Smooth muscle cell of the pulmonary artery (primary cell): ENCODE measurements at places on chromosomes 6 and 20. TPM values are rescaled to one million over a fixed set of nuclear protein-coding genes. Genes with fewer than 3 reads are reported as not detected.

Gene C4A
- 9.4 and 12.3 TPM in 2 replicates for total RNA-seq

Gene RHAG
- not detected in 2 replicates for total RNA-seq

Gene GTSF1L
- not detected in 2 replicates for total RNA-seq

Gene SLC23A2
- 17.0 and 27.4 TPM in 2 replicates for total RNA-seq

Gene RAB32
- total RNA-seq, result 70.8 and 89.8 TPM in 2 replicates

Gene LY6G6D
- total RNA-seq, result not detected in 2 replicates

Gene EIF2S2
- total RNA-seq, result 94.5 and 97.0 TPM in 2 replicates

Gene PDE7B
- 33.7 and 53.1 TPM in 2 replicates for total RNA-seq

Gene SPATA25
- total RNA-seq, result 0.65 and 2.0 TPM in 2 replicates

Gene FOXQ1
- 0.03 TPM in 1 of 2 replicates, not detected in the other for total RNA-seq

Gene ZFP64
- 17.5 and 25.3 TPM in 2 replicates for total RNA-seq

Gene PRND
- total RNA-seq, result not detected in 2 replicates

Gene FNDC11
- 0.46 and 0.50 TPM in 2 replicates for total RNA-seq

Gene SRMS
- total RNA-seq, result not detected in 2 replicates

Gene B4GALT5
- 19.1 and 34.2 TPM in 2 replicates for total RNA-seq

Gene DLK2
- 0.20 and 0.86 TPM in 2 replicates for total RNA-seq

Gene SEL1L2
- total RNA-seq, result not detected in 2 replicates

Gene MSH5
- 3.8 and 6.6 TPM in 2 replicates for total RNA-seq

Gene TBX18
- 7.8 and 45.0 TPM in 2 replicates for total RNA-seq

Gene CCDC170
- 0.33 and 0.46 TPM in 2 replicates for total RNA-seq

Gene GPR63
- total RNA-seq, result 0.20 and 0.52 TPM in 2 replicates

Gene KCNS1
- 1.4 and 2.4 TPM in 2 replicates for total RNA-seq

Gene ENPP4
- total RNA-seq, result 0.89 and 17.1 TPM in 2 replicates

Gene GSTA2
- not detected in 2 replicates for total RNA-seq

Gene LRRC73
- 0.78 and 1.4 TPM in 2 replicates for total RNA-seq

Gene BPIFA2
- not detected in 2 replicates for total RNA-seq

Gene NFATC2
- 0.26 and 0.30 TPM in 2 replicates for total RNA-seq

Gene PDYN
- total RNA-seq, result not detected in 2 replicates

Gene GGTLC1
- not detected in 2 replicates for total RNA-seq

Gene ZKSCAN4
- total RNA-seq, result 4.8 and 6.0 TPM in 2 replicates

Gene RAD21L1
- total RNA-seq, result 0.13 and 0.53 TPM in 2 replicates

Gene BMP6
- 38.6 and 57.1 TPM in 2 replicates for total RNA-seq

Gene EMILIN3
- total RNA-seq, result under 0.01 TPM in 1 of 2 replicates, not detected in the other

Gene ISM1
- total RNA-seq, result under 0.01 and 0.07 TPM in 2 replicates

Gene SYNDIG1
- total RNA-seq, result 0.56 and 1.4 TPM in 2 replicates

Gene C6orf58
- total RNA-seq, result not detected in 2 replicates

Gene B3GALT4
- 4.9 and 7.6 TPM in 2 replicates for total RNA-seq

Gene FGD2
- not detected in 2 replicates for total RNA-seq

Gene GABRR2
- 0.33 TPM in 2 replicates for total RNA-seq

Gene GNMT
- 0.13 and 0.36 TPM in 2 replicates for total RNA-seq

Gene SLC32A1
- not detected in 2 replicates for total RNA-seq

Gene VSX1
- not detected in 2 replicates for total RNA-seq

Gene GTF3C6
- total RNA-seq, result 24.1 and 34.9 TPM in 2 replicates

Gene RNGTT
- 16.4 and 17.9 TPM in 2 replicates for total RNA-seq

Gene PCMT1
- 80.2 and 104 TPM in 2 replicates for total RNA-seq

Gene HLA-DRB1
- total RNA-seq, result 1.3 TPM in 1 of 2 replicates, not detected in the other

Gene ZSWIM3
- 5.0 and 5.1 TPM in 2 replicates for total RNA-seq

Gene PPP1R16B
- total RNA-seq, result 0.13 TPM in 2 replicates

Gene TSPO2
- total RNA-seq, result not detected in 2 replicates

Gene CDSN
- not detected in 2 replicates for total RNA-seq

Gene PTCHD4
- total RNA-seq, result 4.4 and 6.2 TPM in 2 replicates

Gene GGT7
- total RNA-seq, result 20.6 and 24.8 TPM in 2 replicates

Gene GSTA3
- not detected in 2 replicates for total RNA-seq
